ENCODE measurements at places on chromosomes 2 and 18.

GRCh38 chr2:147327613-147328012, 517.2 kb upstream of the ACVR2A start:
- DNase-seq, result no peak

DNA sequence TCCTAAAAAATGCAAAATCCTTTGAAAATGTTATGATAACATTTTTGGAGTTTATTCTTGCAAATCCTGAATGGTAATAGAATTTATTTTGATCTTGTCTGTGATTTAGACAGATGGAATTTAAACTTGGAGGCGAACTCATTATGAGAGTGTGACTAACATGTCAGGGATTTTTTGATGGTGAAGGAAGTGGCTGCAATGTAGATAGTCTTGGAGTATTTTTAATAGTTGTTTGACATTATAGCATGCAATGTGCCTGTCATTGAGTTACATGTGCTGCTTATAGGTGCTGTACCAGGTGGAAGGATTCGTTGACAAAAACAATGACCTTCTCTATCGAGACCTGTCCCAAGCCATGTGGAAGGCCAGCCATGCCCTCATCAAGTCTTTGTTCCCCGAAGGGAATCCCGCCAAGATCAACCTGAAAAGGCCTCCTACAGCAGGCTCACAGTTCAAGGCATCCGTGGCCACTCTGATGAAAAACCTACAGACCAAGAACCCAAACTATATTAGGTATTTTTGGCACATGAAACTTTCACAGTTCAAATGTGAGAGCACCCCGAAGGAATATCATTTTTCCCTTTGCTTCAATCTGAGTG, 141.8 kb downstream of the MYO1B start:
- DNase-seq, result no peak

- no peak for DNase-seq
Measured at GRCh38 chr18:32318581-32318980, 128.7 kb downstream of the MEP1B start.

DNA sequence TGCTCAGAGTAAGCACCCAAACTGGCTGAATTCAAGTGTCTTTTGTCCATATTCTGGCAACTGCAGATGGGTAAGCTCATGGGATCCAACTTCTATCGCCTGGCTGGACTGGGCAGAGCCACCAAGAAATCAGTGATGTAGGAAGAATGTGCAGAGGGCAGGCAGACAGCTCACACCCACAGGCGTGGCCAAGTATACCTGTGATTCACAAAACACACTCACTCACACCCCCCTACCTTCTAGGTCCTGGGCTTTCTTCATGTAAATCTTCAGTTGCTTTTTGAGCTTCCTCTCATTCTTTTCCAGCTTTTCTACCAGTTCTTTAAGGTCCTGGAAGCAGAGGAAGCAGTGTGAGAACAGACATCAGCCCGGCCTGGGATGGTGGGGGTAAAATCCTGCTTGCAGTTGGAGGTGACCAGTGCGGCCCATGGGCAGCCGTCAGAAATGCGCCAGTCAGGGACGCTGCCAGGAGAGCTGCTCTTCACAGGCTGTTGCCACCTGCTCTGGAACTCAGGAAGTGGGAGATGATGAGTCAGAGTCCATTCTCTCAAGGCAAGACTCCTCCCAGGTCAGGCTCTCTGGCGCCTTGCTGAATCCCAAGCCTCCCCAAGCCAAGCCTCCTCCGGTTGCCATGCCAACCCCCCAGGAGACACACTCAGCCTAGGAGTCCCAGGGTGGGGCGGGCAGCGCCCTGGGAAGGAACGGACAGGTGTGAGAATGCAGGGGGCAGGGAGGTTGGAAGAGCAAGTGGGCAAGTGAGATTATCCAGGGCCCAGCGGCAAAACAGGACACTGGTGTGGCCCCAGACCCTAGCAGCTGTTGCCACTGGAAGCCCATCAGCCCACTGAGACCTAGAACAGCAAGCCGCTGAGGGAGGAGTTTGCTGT, 36.2 kb upstream of the ACAA2 start:
- DNase-seq, result peak; percentile 80

- no peak for DNase-seq
Measured at GRCh38 chr2:10196110-10196892, 73.8 kb downstream of the RRM2 start.

GRCh38 chr2:53672881-53673522, 94.6 kb upstream of the CHAC2 start:
- DNase-seq, result no peak

GRCh38 chr2:163465440-163465839, 270.4 kb downstream of the FIGN start:
- no peak for DNase-seq

DNA sequence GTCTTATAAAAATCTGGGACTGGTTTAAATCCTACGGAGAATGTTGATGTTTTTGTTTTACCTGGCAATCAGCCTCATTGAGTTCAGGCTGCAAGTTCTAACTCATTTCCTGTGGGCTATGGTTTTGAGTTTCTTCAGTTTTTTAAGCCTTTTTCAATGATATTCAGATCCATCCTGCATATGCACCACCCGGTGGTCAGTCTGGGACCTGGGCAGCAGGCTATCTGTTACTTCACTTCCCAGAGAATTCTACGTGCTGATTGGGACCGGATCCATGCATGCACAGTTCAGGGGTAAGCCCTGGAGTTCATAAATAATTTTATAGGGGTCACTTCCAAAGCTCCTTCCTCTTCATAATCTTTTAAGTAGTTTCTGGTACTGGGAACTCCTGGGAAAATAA, 339.2 kb upstream of the HNRNPA3 start:
- no peak for DNase-seq

DNA sequence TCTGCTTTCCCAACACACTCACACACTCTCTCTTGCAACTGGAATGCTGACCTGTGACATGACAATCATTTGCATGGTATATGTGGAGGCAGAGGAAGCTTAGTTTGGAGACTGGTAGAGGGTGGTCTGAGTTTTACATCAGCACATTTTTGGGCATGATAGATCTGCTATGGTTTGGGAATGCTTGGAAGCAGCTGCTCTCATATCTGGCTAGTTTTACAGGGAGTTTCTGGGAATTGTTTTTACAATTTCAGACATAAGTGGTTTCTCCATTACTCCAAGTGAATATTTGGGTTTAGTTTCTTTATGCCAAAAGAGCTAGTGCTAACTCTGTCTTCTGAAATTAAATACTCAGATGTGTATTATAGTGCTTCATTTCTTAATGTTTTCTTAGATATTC, 977.6 kb downstream of the SUCLG1 start:
- no peak for DNase-seq

DNA sequence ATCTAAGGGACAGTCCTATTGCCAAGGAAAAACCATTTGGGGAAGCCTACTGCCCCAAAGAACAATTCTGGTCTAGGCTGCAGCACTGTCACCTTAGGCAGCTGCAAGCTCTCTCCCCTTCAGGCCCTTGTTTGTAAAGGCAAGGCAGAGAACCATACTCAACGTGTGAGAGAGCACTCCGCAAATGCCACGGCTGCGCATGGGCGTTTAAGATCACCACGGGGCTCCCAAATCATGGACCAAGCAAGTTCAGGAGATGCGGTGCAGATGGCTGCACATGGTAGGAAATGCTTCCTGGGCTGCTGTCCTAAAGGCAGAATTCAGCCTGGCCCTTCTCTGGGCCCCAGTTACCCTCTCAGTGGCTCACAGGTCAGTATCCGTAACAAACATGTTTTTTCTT, 15.5 kb downstream of the ERFE start:
- DNase-seq, result no peak

- DNase-seq, result no peak
Measured at GRCh38 chr2:2930841-2931240, 446.8 kb downstream of the EIPR1 start.

GRCh38 chr2:112879491-112880041, 31.4 kb upstream of the IL37 start:
- no peak for DNase-seq

DNA sequence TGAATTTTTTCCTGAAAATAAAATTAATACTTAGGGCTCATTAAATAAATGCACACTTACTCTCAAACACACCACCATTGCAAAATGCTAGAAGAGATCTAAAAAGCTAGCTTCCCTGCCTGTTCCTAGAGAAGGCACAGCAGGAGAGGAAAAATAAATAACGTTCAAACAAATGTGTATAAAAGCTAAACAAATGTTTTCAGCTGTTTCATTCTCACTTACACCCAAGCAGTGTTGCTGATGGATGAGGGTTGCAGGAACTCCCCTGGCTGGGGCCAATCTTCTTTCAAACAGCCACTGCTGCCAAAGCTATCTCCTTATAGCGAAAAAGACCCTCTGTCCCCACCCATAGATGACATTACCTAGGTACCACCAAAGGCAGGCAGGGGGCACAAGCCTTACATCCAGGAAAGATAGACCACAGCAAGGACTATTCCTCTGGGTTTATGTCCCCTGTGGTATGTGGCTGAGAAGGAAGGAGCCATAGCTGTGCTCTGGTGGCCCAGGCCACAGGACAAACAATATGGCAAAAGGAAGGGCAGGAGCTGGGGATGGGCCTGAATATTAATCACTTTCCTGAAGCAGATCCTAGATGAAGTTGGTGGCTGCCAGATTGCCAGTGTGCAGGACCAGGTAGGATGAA, 214.6 kb downstream of the TTC32 start:
- no peak for DNase-seq

GRCh38 chr2:10934979-10935350, 23.2 kb downstream of the KCNF1 start:
- peak; percentile 15 for DNase-seq

DNA sequence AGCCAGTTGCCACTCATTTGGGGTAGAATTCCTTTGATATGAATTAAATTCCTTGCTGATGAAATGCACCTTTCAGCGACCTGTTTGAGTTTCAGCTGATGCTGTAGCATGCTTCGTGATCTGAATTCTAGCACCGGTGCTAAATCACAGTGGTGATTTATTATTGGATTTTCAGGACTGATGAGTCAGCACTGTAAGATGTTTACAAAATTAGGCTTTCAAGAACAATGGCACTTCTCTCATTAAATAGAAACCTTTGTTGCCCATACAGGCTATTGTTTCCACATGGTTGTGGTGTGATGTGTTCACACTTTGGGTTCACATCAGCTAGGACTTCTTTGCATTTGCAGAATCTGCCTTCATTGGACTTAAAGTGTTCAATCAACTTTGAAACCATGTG, 687.7 kb downstream of the ARHGAP15 start:
- DNase-seq, result no peak

DNA sequence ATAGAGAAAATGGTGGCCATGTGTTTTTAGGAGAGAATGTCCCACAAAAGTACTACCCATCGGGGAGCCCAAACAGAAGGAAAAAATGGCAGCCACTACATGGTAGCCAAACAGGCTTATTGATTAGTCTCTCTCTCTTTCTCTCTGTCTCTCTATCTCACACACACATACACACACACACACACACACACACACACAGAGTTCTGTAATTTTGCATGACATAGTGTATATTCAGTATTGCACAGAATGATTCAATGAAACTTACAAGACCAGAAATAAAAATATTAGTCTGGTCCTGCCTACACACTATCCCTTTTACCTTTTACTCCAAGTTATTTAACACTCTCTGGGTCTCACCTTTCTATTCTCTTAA, 124.8 kb upstream of the SLC39A10 start:
- no peak for DNase-seq

DNA sequence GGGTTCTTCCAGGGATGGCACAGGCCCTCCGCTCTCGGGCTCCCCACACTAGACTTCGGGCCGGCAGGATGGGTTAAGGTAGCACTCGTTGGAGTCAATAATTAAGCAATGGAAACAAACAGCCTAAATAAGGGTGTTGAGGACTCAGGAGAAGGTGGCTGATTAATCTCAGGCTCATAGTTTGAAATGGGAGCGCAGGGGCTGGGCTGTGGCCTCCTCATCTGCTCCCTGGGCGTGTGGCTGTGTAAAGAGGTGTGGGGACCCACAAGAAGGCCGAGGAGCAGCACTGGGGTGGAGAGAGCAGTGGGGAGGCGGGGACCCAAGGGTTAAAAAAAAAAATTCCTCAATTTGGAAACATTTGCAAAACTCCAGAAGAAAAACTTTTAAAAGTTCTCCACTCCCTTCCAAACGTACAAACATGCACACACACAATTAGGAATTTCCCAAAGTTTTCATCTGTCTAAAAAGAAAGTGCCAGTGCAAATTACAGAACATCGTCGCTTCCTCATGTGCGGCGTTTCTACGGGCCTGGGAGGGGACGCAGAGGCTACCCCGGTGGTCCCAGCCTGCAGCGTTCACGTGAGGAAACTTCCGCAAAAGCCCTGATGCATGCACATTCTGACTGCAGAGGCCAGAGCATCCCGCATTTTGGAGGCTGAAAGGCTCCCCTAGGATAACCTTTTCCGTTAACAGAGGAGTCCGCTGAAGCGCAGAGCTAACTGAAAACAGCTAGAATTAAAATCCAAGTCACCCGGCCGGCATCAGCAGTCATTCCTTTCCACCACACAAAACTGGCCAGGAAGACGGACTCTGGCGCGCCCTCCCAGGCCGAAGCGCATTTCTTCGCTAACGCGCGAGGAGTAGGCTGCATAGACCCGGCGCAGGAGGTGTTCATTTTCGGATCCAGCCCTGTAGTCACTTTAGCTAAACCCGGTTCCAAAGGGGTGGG, 1.0 kb upstream of the TUBB6 start:
- no peak for DNase-seq

GRCh38 chr18:57869221-57869620, 66.1 kb upstream of the ATP8B1 start:
- DNase-seq, result no peak

- DNase-seq, result no peak
Measured at GRCh38 chr2:226420646-226421045, 379.0 kb downstream of the IRS1 start.

DNA sequence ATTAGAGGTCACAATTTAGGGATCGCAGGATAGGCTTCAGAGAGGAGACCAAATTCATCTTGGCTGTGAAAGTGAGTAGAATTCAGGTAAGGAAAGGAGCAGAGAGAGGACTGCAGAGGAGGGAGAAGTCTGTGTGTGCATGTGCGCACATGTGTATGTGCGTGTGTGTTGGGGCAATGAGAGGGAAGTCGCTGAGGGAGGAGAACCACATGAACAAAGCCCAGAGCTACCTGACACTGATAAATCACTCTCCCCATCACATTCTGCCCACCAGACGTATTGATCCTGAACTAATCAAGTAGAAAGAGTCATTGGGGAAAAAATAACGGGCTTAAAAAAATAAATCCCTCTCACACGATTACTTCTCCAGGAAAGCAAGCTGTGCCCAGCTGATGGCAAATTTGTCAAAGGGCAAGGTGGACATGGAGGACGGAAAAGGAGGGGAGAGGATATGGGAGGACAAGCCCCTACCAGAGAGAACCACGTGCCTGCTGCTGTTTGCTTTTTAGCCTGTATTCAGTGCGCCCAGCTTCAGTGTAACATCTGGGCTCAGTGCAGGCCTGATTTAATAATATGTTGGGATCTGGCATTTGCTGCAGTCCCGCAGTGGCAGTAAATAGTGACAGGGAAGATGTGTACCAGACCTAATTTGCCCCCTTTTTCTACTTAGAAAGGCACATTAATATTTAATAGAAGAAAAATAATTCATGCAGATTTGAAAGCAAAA, 307.5 kb downstream of the C1D start:
- no peak for DNase-seq

Data from NCI-H524 (cell line).